ENCODE measurements at places on chromosomes 7 and 10.

DNA sequence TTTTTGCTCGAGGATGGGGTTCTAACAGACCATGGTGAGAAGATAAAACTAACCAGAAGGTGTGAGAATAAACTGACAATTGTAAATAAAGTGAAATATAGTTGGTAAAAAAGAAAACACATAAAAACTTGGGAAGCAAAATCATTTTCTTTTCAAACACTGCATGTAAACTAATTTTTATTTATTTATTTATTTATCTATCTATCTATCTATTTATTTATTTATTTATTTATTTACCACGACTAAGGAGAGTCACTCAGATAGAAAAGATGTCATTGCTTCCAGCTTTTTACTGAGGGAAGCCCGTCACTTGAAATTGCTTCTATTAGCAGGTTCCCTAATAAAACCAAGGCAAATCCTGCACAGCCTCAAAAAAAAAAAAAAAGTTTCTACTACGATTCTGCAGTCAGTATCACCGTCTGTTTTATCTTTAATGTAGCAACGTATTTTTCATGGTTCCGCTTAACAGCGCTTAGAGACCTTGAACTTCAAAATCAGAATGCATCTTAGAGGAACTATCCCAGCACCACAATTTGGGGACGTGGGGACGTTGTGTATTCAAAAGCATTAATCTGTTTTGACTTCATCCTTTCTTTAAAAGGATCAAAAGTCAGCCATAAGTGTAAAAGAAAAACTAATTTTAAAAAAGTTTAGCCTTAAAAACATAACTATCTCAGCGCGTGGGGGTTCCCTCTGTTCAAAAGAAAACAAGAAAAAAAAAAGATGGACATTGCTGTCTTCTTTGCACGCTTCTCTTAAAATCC, 33.3 kb upstream of the EBLN1 start:
- DNase-seq: no peak

DNA sequence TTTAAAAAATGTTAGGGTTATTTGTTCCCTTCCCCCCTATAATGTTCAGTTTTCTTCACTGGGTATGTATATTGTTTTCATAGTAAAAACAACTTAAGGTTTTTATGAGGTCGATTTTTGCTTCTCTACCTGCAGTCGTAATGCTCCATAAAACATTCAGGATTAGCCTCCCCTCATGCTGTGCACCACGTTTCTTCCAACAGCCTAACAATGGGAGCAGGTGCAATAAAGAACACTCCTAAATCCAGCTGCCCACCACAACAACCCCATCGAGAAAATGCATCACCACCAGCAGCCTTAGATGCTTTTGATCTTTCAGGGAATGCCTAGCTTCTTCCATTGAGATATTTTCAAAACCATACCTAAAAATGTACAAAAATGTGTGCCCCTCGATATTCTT, 111.1 kb downstream of the ADAM12 start:
- DNase-seq: no peak

- no peak for DNase-seq
Measured at GRCh38 chr10:36531621-36532020, 593.8 kb upstream of the ANKRD30A start.

- DNase-seq: no peak
Measured at GRCh38 chr7:16753932-16754855, 639 bp downstream of the TSPAN13 start.

- no peak for DNase-seq
Measured at GRCh38 chr7:73936967-73937366, 76.0 kb downstream of the TMEM270 start.

DNA sequence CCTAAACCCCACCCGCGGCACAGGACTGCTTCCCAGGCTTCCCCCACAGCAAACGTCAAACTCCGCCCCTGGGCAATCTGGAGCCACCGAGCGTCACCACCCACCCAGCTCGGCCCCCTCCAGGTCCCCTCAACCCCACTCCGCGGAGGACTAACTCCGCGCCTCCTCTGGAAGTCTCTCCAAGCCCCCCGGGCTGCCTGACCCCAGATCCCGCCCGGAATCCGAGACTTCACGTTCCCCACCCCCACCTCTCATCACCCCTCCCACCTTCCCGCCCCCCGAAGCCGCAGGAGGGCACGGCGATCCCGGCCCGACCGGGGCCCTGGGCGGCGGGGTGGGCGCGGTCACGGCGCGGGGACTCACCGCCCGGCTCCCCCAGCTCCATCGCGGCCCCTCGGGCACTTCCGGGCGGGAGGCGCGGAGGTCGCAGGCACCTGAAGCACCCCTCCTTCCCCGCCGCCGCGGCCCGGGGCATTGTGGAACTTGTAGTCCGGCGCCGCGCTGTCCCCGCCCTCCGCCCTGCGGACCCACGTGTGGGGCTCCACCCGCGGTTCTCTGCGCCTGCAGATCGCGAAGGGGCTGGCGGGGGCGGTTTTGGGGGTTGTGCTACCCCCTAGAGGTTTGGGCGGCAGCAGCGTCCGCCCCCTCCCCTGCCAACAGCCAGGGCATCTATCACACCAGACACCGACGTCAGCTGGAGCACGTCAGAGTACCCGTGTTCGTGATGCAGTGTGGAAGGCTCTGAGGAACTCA, at the start of gene TMUB1:
Gene TMUB1, minus strand, starts transcription at position 423 of the 753 bp plus-strand sequence. CDS start 930 bp downstream, outside the sequence.
- DNase-seq: peak; percentile 65

- no peak for DNase-seq
Measured at GRCh38 chr7:67912437-67912836, 915.8 kb downstream of the TYW1 start.

DNA sequence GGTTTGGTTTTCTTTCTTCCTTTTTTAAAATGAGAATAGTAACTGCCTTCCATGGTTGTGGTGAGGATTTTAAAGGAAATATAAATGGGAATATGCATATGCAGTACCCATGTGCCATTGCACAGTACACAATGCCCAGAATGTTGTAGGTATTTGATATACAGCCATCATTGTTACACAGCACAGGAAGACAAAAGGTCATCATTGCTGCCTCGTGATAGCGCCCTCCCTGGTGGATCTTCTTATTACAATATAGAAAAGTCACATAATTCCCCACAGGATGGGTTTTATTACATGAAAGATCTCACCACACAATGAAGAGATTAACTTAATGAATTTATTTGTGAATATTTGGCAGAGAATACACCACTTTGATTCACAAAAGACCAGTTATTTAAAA, 76.5 kb downstream of the PPP1R17 start:
- no peak for DNase-seq

DNA sequence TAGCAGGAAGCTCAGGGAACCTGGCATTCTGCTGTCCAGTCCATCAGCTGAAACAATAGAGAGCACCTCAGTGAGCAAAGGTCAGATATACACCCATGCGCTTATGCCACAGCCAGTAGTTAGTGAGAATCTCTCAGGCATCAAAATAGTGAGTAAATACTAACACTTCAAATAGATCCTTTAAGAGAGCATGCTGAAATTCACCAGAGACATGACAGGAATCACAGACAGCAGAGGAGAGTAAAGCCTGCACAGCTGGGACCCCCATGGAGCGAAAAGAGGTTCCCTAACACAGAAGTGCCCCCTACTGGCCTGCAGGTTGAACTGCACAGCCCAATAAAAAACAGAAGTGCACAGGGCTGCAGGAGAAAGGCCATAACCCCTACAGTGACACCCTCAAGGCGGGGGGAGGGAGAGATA, 57.6 kb upstream of the ANTXRL start:
- DNase-seq: no peak

DNA sequence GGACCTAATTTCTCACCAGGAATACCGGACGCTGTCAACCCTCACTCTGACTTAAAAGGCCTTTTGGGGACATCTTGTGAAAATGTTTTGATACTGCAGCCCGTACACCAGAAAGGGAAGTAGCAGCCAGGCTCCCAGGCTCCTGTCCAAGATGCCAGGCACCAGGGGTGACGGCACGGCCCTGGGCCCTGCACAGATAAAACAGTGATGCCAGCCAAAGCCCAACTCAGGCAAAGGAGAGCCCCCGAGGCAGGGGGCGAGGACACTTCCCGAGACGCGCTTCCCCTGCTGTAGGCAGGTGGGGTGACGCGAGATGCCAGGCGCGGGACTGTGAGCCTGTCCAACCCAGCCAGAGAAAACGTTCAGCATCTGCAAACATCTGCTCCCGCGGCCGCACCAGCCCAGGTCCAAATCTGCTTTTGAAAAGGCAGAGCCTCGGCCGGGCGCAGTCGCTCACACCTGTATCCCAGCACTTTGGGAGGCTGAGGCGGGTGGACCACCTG, 15.7 kb downstream of the ZFAND2A start:
- no peak for DNase-seq

DNA sequence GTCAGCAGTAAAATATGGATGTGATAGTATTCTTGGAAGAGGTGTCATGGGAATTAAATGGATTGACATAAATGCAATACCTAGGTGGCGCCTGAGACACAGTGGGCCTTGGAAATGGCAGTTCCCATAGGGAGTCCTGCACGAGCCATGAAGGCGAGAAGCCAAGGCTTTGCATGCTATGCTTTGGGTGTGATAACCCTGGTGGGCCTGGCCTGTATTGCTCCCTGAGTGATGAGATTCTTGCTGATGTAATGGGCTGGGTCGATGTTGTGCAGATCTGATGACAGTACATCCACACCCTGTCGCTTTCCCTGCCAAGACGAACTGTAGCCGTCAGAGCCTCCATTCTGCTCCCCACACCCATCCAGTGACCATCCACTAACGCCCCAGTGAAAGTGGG, 46.4 kb downstream of the CREB5 start:
- DNase-seq: no peak

DNA sequence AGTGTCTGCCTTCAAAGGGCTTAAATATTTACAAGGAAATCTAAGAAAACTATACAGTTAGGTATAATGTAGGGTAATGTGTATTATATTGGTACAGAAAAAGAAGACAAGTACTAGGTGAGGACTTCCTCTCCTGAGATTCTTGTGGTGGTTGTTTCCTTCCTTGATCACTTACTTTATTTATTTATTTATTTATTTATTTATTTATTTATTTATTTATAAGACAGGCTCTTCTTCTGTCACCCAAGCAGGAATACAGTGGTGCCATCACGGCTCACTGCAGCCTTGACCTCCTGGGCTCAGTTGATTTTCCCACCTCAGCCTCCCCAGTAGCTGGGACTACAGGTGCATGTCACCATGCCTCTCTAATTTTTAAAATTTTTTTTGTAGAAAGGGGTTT, 18.2 kb upstream of the DNAH11 start:
- DNase-seq: no peak

- no peak for DNase-seq
Measured at GRCh38 chr10:26112532-26112931, 104.0 kb upstream of the GAD2 start.

- DNase-seq: no peak
Measured at GRCh38 chr10:32350811-32351350, 3.9 kb upstream of the EPC1 start.

GRCh38 chr10:97333601-97334369, 744 bp downstream of the FRAT2 start:
- DNase-seq: no peak

DNA sequence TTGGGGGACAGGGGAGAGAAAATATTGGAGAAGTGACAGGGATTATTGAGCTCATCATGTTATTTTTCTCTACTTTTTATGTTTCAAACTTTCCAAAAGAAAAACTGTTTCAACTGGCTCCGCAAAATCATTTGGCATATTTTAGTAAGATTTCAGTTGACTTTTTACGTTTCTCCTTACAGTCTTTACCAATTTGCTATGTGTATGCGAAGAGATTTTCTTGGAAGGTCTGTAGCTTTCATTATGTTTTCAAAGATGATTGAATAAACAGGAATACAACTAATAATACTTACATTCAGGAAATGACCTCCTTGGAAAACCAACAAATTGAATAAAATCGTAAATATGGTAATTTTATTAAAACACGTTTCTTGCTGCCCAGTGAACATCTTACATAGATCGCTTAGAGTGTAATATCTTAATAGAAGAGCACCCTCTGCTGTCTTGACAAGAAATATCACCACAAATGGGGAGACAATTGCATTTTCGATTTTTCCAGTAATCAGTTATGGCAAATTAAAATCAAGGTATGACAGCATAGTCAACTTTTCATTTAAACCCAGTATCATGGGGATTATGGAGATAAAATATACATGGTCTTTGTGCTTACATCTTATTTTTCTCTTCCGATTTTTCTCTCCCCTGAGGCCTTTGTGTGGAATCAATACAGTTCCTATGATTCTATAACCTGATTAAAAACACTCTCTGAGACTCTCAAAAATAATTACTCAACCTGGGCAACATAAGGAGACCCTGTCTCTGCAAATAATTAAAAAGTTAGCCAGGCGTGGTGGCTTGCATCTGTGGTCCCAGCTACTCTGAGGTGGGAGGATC, 43.1 kb downstream of the MBL2 start:
- DNase-seq: no peak

- DNase-seq: no peak
Measured at GRCh38 chr10:28939281-28940157, 262.2 kb downstream of the BAMBI start.

- peak; percentile 82 for DNase-seq
Measured at GRCh38 chr10:62779487-62780248, 24.9 kb upstream of the ADO start.

DNA sequence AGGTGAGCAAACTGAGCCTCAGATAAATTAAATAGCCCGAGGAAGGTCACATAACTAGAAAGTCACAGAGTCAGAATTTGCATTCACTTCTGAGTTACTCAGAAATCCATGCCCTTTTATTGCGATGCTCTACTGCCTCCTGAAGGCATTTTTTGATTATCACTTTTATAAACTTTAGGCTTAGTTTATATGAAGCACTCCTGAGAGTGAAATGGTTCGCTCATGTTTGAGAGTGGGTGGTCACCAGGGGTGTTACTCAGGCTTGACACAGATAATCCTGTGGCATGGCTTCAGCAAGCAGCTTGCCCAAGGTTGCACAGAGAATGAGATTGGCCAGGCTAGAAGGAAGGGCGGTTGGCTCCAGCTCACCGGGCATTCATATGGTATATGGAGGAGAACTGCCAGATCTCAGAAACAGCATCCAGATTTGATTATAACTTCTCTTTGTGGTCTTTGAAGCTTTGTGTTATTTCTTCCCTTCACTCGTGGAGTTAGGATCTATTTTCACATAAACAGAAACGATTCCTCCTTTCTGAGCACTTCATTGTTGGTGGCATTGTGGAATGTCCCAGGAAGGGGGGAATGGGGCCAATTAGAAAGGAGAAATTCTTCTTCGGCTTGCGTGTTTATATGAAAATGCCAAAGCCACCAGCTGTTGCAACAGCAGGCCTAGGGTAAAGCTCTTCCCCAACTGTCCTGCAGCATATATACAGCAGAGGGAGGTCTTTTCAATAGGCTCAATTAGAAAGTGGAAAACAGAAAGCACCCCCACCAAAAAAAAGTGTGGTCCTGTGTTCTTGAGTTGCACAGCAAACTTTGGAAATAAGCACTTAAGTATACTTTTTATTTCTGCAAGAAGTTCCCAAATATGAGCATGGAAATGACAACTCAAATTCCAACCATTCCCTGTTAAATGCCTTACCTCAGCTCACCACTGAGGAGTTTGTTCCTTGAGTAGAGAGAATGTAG, 628.8 kb downstream of the SUGCT start:
- no peak for DNase-seq

All from stimulated activated CD4-positive, alpha-beta T cell treated with anti-CD3 and anti-CD28 coated beads, TNF-alpha, amount 100 ng/mL, for 24 hours (primary cell).